ENCODE measurements at places on chromosomes 4 and X.

DNA sequence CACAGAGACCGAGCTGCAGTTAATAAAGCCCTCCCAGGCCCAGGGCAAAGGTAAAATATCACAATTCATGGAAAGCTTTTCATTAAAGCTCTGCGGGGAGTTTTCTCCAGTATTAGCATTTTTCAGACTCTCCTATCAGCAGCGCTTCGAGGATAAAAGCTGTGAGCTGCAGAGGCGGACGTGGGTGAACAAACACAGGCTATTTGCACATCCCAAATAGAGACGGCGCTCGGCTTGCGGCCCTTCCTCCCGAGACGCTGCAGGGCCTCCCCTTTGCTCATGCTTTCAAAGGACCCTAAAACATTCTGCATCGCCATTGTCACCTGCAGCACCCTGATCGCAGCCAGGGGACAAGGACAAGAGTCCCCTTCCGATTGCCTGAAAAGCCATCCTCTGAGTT lies 97.3 kb downstream of the SORCS2 start:
- DNase-seq, result no peak

DNA sequence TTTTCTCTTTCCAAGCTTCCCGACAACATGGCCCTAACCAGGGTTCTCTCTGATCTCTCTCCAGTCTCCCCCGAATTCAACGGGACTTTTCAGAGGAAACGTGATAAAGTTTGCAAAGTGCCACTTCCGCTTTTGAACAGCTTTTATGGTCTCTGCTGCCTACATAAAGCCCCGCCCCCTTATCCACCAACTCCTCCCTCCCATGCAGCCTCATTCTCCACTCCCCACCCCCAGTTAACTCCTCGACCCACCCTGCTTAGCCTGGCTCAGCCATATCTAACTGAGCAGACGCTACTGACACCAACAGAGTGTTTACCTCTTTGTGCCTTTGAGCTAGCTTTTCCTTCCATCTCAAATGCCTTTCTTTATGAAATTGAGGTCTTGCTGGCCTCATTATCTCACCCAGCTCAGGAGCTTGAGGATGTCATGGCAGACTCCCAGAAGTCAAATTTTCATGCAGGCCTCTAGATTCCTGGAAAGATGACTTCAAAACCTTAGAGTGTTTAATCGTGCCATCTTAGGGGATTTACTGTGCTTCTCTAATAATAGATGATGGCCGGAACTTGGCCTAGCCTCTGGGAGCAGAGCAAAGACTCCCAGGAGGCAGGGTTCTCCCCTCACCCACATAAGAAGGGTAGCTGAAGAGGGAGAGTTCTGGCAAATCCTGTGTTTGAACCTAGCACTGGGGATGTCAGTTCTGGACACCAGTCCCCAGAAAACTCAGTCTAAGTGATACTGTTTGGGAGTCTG lies 606.0 kb downstream of the BCOR start:
- peak; percentile 64 for DNase-seq

GRCh38 chr4:76968937-76969336 lies 19.4 kb downstream of the SEPTIN11 start:
- no peak for DNase-seq

DNA sequence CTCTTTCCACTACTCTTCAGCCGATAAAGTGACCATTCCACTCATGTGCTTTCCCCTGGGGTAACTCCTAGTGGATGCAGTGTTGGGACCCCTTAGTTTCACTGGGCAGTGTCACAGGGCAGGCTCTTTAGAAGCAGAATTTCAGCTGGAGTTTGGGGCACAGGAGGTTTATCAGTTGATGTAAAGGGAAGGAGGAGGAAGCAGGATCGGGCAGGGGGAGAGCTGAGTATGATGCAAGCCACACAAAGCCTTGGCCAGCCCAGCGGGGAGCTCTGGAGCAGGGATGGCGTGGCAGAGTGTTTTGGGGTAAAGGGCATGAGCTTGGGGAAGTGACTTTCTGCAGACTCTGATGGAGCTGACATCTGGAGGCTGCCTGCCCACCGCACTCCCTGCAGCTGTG lies 19.3 kb downstream of the WDR13 start:
- no peak for DNase-seq

- DNase-seq, result no peak
Measured at GRCh38 chr4:4781936-4782707, 77.3 kb upstream of the MSX1 start.

DNA sequence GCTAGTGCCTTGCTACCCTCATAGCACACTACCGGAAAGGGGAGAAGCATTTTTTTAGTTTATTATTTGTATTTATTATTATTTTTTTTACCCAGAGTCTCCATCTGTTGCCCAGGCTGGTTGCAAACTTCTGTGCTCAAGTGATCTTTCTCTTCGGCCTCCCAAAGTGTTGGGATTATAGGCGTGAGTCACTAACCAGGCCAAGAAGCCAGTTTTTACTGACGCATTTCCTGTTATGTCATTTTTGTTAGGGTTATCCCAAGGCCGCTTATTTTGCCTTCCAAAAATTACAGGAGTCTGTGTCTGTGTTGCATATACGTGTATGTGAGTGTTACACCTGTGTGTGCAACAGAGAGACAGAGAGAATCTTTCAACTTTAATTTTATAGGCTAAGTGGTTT lies 404.5 kb downstream of the GBA3 start:
- DNase-seq, result no peak

DNA sequence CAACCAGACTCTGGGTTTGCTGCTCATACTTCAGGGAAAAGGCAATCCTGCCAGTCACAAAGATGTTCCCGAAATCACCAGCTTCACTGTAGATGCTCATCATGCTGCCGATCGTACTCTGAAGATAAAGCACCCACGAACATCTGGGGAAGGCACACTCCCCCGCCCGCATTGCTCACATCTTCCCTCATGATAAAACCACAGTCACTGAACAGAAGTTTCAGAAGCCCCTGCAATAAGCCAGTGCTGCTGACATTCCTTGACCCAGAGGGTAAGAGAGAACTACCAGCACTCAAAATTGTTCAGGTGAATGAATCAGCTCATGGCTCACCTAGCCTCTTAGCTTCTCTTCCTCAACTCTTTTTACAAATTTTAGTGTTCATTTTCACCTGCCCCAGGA lies 43.1 kb downstream of the SRPX2 start:
- DNase-seq, result no peak

DNA sequence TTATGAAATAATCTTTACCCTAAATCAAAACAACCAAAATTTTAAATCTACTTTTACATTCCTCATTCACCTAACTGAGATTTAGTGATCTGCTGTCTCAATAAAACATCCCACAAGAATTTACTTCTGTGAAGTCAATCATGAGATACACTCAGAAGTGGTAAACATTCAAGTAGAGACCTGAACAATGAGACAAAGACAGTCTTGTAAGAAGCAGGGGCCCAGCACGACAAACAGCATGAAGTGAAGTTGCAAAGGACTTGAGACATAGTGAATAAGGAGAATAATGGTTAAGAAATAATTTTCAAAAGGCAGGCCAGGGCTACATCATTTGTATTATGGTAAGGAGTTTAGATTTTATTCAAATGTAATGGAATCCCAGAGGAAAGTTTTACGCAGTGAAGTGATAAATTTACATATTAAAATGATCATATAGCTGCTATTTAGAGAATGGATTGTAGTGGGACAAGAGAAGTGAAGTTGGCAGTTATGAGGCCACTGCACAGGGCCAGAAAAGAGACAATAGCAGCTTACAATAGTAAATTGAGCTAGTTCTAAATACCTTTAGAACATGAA lies 101.9 kb downstream of the MAB21L2 start:
- DNase-seq, result no peak

GRCh38 chrX:46978341-46979291 lies 66.4 kb downstream of the JADE3 start:
- DNase-seq, result peak; percentile 36

- no peak for DNase-seq
Measured at GRCh38 chr4:152041295-152041694, 280.5 kb upstream of the GATB start.

DNA sequence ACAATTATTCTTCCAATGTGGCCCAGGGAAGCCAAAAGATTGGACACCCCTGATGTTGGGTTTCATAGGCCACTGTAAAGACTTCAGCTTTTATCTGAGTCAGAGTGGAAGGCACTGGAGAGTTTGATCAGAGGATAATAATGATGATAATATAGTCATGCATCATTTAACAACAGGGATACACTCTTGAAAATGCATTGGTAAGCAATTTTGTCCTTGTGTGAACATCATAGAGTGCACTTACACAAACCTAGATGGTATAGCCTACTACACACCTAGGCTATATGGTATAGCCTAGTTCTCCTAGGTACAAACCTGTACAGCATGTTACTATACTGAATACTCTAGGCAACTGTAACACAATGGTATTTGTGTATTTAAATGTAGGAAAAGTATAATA lies 70.5 kb downstream of the COQ2 start:
- no peak for DNase-seq

- DNase-seq, result no peak
Measured at GRCh38 chr4:139988863-139989765, 164.9 kb downstream of the MAML3 start.

GRCh38 chr4:42296196-42296595 lies 101.1 kb upstream of the SHISA3 start:
- no peak for DNase-seq

- DNase-seq, result no peak
Measured at GRCh38 chrX:129556806-129557315, 16.8 kb downstream of the OCRL start.

DNA sequence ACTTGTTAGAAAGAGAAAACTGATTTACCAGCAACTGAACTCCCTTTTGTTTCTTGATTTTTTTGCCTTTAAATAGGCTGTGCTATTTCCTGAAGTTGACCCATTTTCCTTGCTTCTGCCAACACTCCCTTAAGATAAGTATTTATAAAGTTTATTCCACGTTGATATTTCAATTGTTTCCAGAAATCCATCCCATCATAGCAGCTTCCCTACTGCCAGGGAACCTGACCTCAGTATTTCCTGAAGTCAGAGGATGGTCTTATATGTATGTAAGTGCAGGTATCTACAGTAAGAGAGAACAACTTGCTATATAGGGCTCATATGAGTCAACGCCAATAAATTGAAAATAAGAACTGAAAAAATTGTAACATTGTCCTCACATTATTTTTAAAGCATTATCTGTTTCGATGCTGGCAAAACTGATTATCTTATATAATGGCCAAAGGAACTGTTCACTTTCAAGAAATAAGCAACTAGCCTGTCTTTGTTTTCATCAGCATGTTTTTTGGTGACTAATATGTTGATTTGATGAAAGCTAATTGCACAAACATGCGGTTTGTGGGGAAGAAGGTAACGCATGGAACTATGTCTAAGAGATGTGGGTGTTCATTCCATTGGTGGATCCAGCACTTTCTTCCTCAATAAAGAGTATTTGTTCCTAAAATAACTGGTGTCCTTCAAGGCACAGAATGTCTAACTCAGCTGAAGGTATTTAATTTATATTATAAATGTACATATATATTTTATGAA lies 4.7 kb downstream of the LIMCH1 start:
- no peak for DNase-seq

DNA sequence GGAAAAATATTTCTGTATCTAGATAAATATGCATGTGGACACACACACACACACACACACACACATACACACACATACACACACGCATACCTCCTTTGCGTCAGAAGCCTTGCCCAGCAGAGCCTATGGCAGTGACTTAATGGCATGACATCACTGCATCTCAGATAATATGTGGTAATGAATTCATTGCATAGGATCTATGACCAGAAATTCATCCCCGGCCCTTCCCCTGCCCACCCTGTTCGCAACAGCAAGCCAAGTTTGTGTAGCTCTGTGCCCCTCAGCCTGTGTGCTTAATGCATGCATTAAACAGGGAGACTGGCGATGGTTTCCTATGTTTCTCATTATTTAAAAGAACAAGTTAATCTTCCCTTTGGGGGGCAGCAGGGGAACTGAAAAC lies 120.7 kb downstream of the NKX6-1 start:
- no peak for DNase-seq

DNA sequence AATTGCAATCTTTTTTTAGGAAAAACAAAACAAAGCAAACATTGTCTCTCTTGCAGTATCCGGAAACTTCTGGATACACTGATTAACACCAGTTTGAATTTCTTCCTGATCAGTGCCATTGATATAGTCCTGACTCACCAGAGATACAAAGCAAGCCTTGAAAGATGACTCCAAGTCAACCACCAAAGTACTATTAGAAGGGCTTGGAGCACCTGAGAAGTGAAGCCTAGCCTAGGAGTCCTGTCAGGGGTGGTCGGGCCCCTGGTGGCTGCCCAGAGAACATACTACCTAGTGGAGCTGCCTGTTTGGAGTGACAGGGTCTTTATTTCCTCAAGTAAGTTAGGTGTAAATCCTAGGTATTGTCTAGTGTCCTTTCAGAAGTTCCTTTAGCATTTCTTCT lies 593.2 kb downstream of the ZNF674 start:
- no peak for DNase-seq

DNA sequence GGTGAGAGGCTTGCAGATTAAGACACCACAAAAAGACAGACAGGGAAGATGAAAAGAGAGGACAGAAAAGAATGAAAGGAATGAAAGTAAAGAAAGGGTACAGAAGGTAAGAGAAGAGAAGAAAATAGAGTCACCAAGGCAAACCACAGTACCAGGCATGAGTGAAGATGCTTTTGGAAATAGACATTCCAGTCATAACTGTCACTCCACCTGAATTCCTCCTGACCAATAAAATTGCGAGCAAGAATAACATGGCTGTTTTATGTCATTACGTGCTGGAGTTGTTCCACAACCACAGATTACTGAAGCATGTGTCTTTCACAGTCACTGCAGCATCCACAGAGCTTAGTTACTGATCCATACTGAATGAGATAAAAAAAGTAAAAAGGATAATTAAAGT lies 864.9 kb upstream of the SLIT2 start:
- no peak for DNase-seq

DNA sequence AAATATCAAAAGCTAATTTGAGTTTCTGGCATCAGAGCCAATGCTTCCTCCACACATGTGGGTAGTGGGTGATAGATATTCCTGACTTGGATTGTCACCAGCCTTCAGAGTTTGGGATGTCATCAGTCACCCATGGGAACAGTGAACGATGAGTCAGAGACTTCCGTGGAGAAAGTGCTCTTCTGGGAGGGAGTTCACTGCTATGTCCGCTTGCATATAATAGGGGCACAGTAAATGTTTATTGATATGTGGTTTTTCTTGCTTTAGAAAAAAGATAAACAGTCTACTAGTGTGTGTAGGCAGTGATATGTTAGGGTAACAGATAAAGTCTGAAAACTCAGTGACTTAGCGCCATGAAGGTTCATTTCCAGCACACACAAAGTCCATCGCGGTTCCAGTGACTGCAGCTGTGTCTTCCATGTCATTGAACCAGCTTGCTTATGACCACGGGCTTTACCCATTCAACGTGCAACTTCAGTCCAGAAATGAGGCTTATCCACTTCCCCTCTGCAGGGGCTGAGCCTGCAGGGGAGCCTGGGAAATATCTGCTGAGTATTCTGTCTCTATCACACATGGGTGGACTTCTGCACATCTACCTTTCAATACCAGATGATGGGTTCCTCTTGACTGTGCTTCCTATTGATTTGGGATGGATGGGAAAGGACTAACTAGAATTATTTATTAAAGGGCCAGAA lies 87.7 kb upstream of the WWC2 start:
- no peak for DNase-seq

GRCh38 chr4:86935566-86935852 lies 698 bp downstream of the AFF1 start:
- DNase-seq, result no peak

GRCh38 chr4:45985038-45985437 lies 138.8 kb downstream of the GABRG1 start:
- no peak for DNase-seq

GRCh38 chrX:16855363-16856075 lies 14.6 kb downstream of the RBBP7 start:
- DNase-seq, result no peak

Measured in GM12864 (cell line).